ENCODE measurements at places on chromosomes 2 and 18. TPM values are rescaled to one million over a fixed set of nuclear protein-coding genes. Genes with fewer than 3 reads are reported as not detected.

Gene ZNF519
- 6.6 TPM for total RNA-seq

Gene ARHGAP28
- total RNA-seq = 9.4 TPM

Gene ALPG
- not detected for total RNA-seq

Gene RESP18
- not detected for total RNA-seq

Gene MYO3B
- total RNA-seq = under 0.01 TPM

Gene LOXHD1
- not detected for total RNA-seq

Gene HTR2B
- 2.6 TPM for total RNA-seq

Gene SULT6B1
- not detected for total RNA-seq

Gene MAPK4
- not detected for total RNA-seq

Gene TEX44
- not detected for total RNA-seq

Gene RUFY4
- total RNA-seq = not detected

Gene GCG
- not detected for total RNA-seq

Gene GPATCH11
- 7.6 TPM for total RNA-seq

Gene CRYGC
- total RNA-seq = not detected

Gene NT5C1B
- not detected for total RNA-seq

Gene CYP27C1
- not detected for total RNA-seq

Gene ACOXL
- not detected for total RNA-seq

Gene FBXO41
- 1.8 TPM for total RNA-seq

Gene GAL3ST2
- not detected for total RNA-seq

Gene VWA3B
- not detected for total RNA-seq

Gene IWS1
- 25.7 TPM for total RNA-seq

Gene CAPN14
- under 0.01 TPM for total RNA-seq

Gene NYAP2
- not detected for total RNA-seq

Gene CREG2
- total RNA-seq = 0.78 TPM

Gene ABCB11
- total RNA-seq = not detected

Gene ACADL
- 0.37 TPM for total RNA-seq

Gene ZNF142
- 12.9 TPM for total RNA-seq

Measured in subcutaneous preadipocyte (primary cell).